ENCODE measurements at places on chromosomes 16 and 17.

DNA sequence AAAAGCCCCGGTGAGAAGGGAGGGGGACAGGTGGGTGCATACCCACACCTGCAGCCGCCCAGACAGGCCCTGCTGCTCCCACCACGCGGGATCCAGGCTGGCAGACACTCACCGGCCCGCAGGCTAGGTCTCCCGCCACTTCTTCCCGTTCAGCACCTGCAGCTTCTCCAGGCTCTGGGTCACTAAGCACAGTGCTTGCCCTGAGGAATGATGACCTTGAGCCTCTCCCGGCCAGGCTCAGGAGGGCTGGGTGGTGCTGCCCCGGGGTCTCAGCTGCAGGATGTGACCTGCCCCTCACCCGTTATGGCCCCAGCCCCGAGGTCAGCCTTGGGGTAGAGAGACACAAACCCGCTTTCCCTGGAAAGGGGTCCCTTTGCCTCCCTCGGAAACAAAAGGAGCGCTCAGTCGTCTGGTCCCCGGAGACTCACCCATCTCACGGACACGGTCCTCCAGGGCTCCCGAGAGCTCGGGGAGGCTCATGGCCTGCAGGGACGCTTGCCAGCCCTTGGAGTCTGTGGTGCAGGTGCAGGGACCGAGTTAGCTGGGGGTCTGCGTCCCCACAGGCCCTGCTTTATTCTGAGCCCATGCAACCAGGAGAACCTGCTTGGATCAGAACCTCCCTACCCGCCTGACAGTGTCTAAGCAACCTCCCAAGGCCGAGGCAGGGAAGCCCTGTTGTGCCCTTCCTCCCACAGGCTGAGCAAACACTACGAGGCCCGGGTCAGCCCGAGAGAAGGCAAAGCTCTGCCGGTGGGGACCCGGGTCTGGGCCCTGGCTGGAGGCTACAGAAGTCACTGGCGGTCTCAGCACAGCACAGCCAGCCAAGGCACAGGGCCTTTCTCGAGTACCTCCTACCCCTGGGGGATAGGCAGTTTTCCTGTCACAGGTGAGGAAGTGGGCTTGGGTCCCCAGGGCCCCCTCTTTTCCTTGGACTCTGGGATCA is 3.8 kb downstream of the NUDT16L1 start:
- peaks cover 39% of the 10 kb centered on the region for H3K36me3 ChIP-seq
- peaks cover 16% of the 10 kb centered on the region for H3K4me1 ChIP-seq
- no peak for DNase-seq
- no peak overlapping the region for H3K4me3 ChIP-seq
- H3K27ac ChIP-seq = no peak overlapping the region
- no peaks in the 10 kb centered on the region for H3K27me3 ChIP-seq

GRCh38 chr17:45676695-45677094 is 107.4 kb upstream of the CRHR1 start:
- H3K4me1 ChIP-seq = no peaks in the 10 kb centered on the region
- H3K27me3 ChIP-seq = no peaks in the 10 kb centered on the region
- no peaks in the 10 kb centered on the region for H3K36me3 ChIP-seq
- no peak overlapping the region for H3K27ac ChIP-seq

DNA sequence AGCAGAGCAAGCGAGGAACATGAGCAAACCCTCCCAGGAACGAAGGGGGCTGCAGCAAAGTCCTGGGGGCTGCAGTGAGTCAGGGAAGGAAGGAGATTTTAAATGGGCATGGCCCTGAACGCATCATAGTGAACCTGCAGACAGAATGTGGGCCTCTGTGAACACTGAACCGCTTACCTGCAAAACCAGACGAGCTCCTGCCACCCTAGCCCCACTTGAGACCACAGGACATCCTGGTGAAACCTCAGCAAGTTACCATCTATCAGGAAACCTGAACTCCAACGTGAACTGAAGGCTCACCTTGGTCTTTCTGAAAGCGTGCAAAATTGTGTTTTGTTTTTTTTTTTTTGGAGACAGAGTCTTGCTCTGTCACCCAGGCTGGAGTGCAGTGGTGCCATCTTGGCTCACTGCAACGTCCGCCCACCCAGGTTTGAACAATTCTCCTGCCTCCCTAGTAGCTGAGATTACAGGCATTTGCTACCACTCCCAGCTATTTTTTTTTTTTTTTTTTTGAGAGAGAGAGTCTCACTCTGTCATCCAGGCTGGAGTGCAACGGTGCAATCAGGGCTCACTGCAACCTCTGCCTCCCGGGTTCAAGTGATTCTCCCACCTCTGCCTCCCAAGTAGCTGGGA is 30.8 kb downstream of the FANCA start:
- no peaks in the 10 kb centered on the region for H3K27me3 ChIP-seq
- H3K4me3 ChIP-seq = no peak overlapping the region
- DNase-seq = no peak
- H3K27ac ChIP-seq = no peak overlapping the region
- H3K4me1 ChIP-seq = no peaks in the 10 kb centered on the region

- no peaks in the 10 kb centered on the region for H3K36me3 ChIP-seq
- H3K27me3 ChIP-seq = peaks cover 21% of the 10 kb centered on the region
- H3K4me3 ChIP-seq = no peak overlapping the region
- H3K4me1 ChIP-seq = peaks cover 19% of the 10 kb centered on the region
- no peak overlapping the region for H3K27ac ChIP-seq
These were observed 32.9 kb downstream of the SRCIN1 start for GRCh38 chr17:38572669-38573365.

GRCh38 chr16:49116873-49117272 is 164.8 kb downstream of the CBLN1 start:
- no peaks in the 10 kb centered on the region for H3K4me1 ChIP-seq
- H3K36me3 ChIP-seq = no peaks in the 10 kb centered on the region
- no peak overlapping the region for H3K4me3 ChIP-seq
- H3K27me3 ChIP-seq = no peaks in the 10 kb centered on the region

DNA sequence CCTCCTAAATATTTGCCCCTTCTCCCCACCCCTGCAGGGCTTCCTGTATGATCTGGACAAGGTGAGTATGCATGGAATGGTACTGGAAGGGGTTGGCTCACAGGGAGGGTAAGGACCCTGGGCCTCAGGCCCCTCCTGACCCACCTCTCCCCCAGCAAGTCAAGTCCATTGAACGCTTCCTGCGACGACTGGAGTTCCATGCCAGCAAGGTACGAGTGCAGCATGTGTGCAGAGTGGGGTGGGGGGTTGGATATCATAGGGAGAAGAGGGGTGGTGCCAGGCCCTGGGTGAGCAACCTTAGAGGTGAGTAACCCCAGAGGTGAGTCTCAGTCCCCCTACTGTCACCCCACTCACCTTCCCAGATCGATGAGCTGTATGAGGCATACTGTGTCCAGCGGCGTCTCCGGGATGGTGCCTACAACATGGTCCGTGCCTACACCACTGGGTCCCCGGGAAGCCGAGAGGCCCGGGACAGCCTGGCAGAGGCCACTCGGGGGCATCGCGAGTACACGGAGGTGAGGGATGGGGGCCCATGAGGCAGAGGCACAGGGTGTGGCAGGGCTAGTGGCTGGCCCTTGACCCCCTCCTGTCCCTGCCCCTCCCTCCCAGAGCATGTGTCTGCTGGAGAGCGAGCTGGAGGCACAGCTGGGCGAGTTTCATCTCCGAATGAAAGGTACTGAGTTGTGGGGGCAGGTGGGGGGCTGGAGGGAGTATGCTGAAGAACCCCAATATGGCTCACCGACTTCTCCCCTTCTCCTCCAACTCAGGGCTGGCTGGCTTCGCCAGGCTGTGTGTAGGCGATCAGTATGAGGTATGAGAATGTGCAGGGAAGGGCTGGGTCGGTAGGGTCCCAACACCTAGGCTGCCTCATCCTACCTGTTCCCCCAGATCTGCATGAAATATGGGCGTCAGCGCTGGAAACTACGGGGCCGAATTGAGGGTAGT is 11.3 kb downstream of the RIPOR1 start:
- H3K36me3 ChIP-seq = peaks cover 52% of the 10 kb centered on the region
- DNase-seq = no peak
- H3K4me1 ChIP-seq = peaks cover 82% of the 10 kb centered on the region
- H3K27ac ChIP-seq = peak overlapping the region; percentile 92
- H3K27me3 ChIP-seq = no peaks in the 10 kb centered on the region

- H3K36me3 ChIP-seq = no peaks in the 10 kb centered on the region
- H3K27ac ChIP-seq = no peak overlapping the region
- H3K4me1 ChIP-seq = peaks cover 12% of the 10 kb centered on the region
- no peak overlapping the region for H3K4me3 ChIP-seq
These were observed 105.2 kb downstream of the RPTOR start for GRCh38 chr17:80649672-80650330.

DNA sequence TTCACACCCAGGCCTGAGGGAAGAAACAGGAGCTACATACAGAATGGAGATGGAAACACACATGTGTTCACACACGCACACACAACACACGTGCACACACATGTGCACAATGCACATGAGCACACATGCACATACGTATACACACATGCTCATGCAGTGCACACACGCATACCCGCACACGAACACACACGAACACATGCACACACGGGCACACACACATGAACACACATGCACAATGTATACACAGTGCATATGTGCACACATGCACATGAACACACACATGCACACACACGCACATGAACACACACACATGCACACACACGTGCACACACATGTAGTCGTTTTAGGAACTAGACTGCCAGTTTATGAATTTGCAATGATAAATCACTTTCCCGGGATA is 49.3 kb upstream of the CDR2 start:
- H3K27me3 ChIP-seq = no peaks in the 10 kb centered on the region
- DNase-seq = no peak
- peaks cover 6% of the 10 kb centered on the region for H3K4me1 ChIP-seq
- peak overlapping the region; percentile 83 for H3K27ac ChIP-seq
- H3K36me3 ChIP-seq = peaks cover 25% of the 10 kb centered on the region
- no peak overlapping the region for H3K4me3 ChIP-seq

DNA sequence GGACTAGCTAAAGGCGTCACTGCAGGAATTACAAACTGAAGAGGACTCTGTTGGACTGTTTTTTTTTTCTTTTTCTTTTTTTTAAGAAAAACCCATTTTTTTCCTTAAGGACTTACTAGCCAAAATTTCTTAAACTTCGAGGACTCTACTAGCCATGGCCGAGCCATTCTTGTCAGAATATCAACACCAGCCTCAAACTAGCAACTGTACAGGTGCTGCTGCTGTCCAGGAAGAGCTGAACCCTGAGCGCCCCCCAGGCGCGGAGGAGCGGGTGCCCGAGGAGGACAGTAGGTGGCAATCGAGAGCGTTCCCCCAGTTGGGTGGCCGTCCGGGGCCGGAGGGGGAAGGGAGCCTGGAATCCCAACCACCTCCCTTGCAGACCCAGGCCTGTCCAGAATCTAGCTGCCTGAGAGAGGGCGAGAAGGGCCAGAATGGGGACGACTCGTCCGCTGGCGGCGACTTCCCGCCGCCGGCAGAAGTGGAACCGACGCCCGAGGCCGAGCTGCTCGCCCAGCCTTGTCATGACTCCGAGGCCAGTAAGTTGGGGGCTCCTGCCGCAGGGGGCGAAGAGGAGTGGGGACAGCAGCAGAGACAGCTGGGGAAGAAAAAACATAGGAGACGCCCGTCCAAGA is 878 bp downstream of the HEXIM1 start:
- H3K27ac ChIP-seq = peak overlapping the region; percentile 99
- no peaks in the 10 kb centered on the region for H3K36me3 ChIP-seq
- peaks cover 40% of the 10 kb centered on the region for H3K4me1 ChIP-seq
- H3K4me3 ChIP-seq = peak overlapping the region; percentile 61
- DNase-seq = peak; percentile 93

GRCh38 chr17:82287868-82288801 is 14.6 kb upstream of the CSNK1D start:
- no peaks in the 10 kb centered on the region for H3K27me3 ChIP-seq
- H3K36me3 ChIP-seq = no peaks in the 10 kb centered on the region
- H3K27ac ChIP-seq = peak overlapping the region; percentile 74
- no peak for DNase-seq
- peaks cover 28% of the 10 kb centered on the region for H3K4me1 ChIP-seq

DNA sequence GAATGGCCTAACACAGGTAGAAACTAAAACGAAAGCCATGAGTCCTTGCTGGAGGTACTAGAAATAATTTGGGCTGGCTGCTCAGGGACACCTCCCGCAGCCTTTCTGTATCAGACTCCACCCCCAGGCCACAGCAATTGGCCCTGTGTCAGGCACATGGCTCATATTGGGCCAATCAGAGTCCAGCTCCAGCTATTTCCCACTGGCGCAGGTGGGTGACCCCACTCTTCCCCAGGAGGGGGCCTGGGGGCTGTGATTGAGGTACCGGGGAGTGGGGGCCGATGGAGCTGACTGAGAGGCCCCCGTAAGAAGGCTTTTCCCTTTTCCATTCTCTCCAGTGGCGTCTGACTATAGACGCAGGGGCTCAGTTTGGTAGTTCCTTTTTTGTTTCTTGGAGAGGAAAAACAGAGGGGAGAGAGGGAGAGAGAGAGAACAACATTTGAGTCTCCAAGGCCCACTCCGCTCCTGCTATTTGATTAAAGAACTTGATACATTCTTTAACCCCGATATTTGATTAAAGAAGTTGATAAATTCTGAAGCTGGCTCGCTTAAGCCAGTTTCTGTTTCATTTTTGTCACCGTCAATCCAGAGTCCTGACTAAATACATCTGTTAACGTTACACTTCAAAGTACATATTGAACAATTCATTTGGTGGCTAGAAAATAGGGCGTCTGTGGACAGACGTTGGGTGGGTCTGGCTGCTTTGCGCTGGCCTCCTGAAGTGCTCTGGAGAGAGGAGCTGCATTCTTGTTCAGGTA is 26.3 kb downstream of the FOXL1 start:
- no peaks in the 10 kb centered on the region for H3K4me1 ChIP-seq
- no peak overlapping the region for H3K27ac ChIP-seq
- peak overlapping the region; percentile 32 for H3K4me3 ChIP-seq
- H3K27me3 ChIP-seq = no peaks in the 10 kb centered on the region
- DNase-seq = no peak

- no peaks in the 10 kb centered on the region for H3K36me3 ChIP-seq
- DNase-seq = no peak
- no peaks in the 10 kb centered on the region for H3K27me3 ChIP-seq
- H3K4me3 ChIP-seq = no peak overlapping the region
- no peaks in the 10 kb centered on the region for H3K4me1 ChIP-seq
These were observed 146.1 kb downstream of the C16orf78 start for GRCh38 chr16:49519741-49520140.

DNA sequence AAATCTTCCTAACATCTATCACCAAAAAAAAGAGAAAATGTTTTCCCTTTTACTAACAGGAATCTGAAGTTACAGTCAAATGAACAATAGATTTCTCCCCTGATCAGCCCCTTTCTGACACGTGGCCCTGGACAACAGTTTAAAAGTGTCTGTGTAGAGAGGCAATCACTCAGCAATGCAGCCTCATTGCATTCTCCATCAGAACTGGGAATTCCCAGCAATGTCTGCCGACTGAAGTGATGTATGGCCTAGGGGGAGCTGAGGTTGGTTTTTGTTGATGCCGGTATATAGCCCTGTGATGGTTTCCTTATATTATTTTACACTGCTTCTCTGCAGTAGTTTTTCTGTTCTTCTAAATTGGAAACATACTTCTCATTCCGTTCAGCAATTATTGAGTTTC is 904.3 kb upstream of the CDH8 start:
- no peaks in the 10 kb centered on the region for H3K36me3 ChIP-seq
- H3K27me3 ChIP-seq = no peaks in the 10 kb centered on the region
- no peak for DNase-seq

DNA sequence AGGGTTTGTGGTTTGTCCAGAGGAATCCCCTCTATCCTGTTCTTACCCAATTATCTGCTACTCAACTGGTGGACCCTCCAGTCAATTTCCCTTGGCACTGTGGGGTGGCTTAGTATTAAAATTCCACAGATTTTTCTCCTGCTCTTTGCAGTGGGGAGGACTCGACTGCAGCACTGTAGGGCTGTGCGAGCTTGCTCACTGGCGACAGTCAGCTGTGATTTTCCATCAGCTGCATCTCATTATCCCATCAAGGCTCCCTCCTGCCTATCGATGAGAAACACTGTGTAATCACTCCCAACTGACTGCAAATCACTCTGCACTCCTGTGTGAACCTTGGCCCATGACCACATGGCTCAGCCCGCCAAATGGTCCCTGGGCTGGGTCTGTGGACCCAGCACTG is 90.5 kb upstream of the MAF start:
- H3K4me3 ChIP-seq = no peak overlapping the region
- no peaks in the 10 kb centered on the region for H3K4me1 ChIP-seq
- no peaks in the 10 kb centered on the region for H3K36me3 ChIP-seq
- no peaks in the 10 kb centered on the region for H3K27me3 ChIP-seq
- DNase-seq = no peak

All from upper lobe of left lung (tissue), 6 donors.